Uterine smooth muscle cell (primary cell): ENCODE measurements at places on chromosomes 1 and 21. TPM values are rescaled to one million over a fixed set of nuclear protein-coding genes. Genes with fewer than 3 reads are reported as not detected.

AADACL4 gene
- total RNA-seq: under 0.01 TPM in 1 of 2 replicates, not detected in the other

SLC9C2 gene
- total RNA-seq: not detected in 2 replicates

GJB5 gene
- not detected in 2 replicates for total RNA-seq

MECR gene
- 24.1 and 27.4 TPM in 2 replicates for total RNA-seq

FCRLB gene
- total RNA-seq: 9.0 and 16.6 TPM in 2 replicates

CAMK2N1 gene
- total RNA-seq: 21.5 and 28.9 TPM in 2 replicates
